ENCODE measurements at places on chromosomes 11 and 22. TPM values are rescaled to one million over a fixed set of nuclear protein-coding genes. Genes with fewer than 3 reads are reported as not detected.

Gene OR51E2
- total RNA-seq = not detected

Gene CHRM4
- total RNA-seq = not detected

Gene PNPLA5
- total RNA-seq = not detected

DNA sequence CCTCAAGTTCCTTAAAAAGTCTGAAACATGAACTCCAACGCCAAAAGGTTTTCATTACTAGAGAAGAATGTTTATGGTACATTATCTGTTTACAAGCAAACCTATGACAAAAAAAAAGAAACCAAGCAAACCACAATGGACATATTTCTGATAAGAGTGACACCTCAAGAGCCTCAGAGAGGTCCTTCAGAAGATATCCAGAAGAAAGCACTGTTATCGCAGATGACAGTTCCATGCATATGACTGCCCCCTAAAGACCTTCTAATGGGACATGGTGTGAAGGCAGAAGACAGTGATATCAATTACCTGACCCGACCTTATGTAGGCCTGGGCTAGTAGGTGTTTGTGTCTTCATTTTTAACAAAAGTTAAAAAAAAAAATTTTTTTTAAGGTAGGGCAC, 3.1 kb downstream of the HDHD5 start:
- no peak overlapping the region for H3K27ac ChIP-seq
- peaks cover 40% of the 10 kb centered on the region for H3K4me1 ChIP-seq
- no peaks in the 10 kb centered on the region for H3K36me3 ChIP-seq
- H3K27me3 ChIP-seq = no peaks in the 10 kb centered on the region
- no peak for DNase-seq

DNA sequence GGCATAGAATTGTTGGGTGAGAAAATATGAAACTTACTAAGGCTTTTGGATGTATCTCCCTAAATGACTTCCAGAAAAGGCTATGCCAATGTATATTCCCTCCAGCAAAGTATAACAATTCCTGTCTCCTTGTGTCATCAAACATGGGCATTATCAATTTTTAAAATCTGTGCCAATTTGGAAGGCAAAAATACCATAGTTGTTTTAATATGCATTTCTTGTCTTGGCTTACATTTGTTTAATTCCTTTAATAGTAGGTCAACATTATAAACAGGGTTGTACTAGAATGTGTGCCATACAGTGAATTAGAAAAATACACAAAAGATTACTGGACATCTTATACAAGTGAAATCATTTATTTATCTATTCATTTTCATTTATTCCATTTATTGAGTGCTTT, 41.6 kb downstream of the DCUN1D5 start:
- DNase-seq = no peak
- no peaks in the 10 kb centered on the region for H3K4me1 ChIP-seq
- H3K27ac ChIP-seq = no peak overlapping the region

- H3K36me3 ChIP-seq = no peaks in the 10 kb centered on the region
- no peaks in the 10 kb centered on the region for H3K27me3 ChIP-seq
- DNase-seq = peak; percentile 52
- H3K4me3 ChIP-seq = peak overlapping the region; percentile 67
- H3K27ac ChIP-seq = peak overlapping the region; percentile 67
These were observed 1.6 kb downstream of the CPT1A start for GRCh38 chr11:68839911-68840641.

All from CD4-positive, alpha-beta memory T cell (primary cell).